Right atrium auricular region (tissue), 2 donors: ENCODE measurements at places on chromosomes 5 and 9. TPM values are rescaled to one million over a fixed set of nuclear protein-coding genes. Genes with fewer than 3 reads are reported as not detected.
A peak's percentile ranks its signal among the peaks of the same experiment; 100 is the strongest.

PRRT1B gene
- not detected for total RNA-seq

HAVCR1 gene
- total RNA-seq, result not detected

SNAPC4 gene
- total RNA-seq, result 2.5 TPM

BARHL1 gene
- not detected for total RNA-seq

GABRA6 gene
- total RNA-seq, result not detected

GRCh38 chr5:144276034-144276822 is 105.6 kb downstream of the KCTD16 start:
- H3K27ac ChIP-seq, result no peak overlapping the region
- H3K4me1 ChIP-seq, result no peaks in the 10 kb centered on the region
- no peak for DNase-seq

- H3K36me3 ChIP-seq, result peaks cover 53% of the 10 kb centered on the region
- no peak for DNase-seq
- no peak overlapping the region for H3K27ac ChIP-seq
- no peak overlapping the region for H3K4me3 ChIP-seq
These were observed 3.0 kb downstream of the CLPTM1L start for GRCh38 chr5:1341863-1342262.

DNA sequence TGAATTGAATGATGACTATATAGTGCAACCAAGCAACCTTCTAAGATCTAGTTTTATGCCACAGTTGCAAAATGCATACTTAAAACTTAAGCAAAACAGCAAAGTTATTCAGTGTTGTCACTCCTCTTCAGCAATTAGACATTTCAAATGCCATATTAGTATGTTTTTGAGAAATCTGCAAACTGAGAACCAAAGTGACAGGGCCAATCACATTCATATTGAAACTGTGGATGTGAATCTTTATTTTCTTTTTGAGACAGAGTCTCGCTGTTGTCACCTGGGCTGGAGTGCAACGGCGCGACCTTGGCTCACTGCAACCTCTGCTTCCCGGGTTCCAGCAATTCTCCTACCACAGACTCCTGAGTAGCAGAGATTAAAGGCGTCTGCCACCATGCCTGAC is 249.2 kb upstream of the EFNA5 start:
- H3K36me3 ChIP-seq, result no peaks in the 10 kb centered on the region
- no peaks in the 10 kb centered on the region for H3K27me3 ChIP-seq
- no peak overlapping the region for H3K27ac ChIP-seq
- H3K4me3 ChIP-seq, result no peak overlapping the region
- no peaks in the 10 kb centered on the region for H3K4me1 ChIP-seq
- no peak for DNase-seq

DNA sequence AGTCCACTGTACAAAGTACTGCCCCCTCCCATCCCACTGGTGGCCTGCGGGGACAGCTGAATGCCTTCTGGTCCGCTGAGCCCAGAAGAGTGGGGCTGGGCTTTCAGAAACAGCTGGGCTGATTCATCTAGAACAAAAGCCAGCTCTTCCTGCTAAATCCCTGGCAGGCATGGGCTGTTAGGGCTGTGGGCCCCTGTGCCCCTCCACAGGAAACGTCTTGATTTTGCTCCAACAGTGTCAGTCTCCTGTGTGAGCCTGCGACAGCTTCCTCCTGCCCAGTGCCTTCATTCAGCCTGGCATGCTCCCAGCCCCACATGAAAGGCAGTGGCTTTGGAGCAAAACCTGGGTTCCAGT is 6.9 kb upstream of the GSN start:
- peaks cover 12% of the 10 kb centered on the region for H3K4me1 ChIP-seq
- no peaks in the 10 kb centered on the region for H3K36me3 ChIP-seq
- DNase-seq, result no peak
- no peaks in the 10 kb centered on the region for H3K27me3 ChIP-seq

DNA sequence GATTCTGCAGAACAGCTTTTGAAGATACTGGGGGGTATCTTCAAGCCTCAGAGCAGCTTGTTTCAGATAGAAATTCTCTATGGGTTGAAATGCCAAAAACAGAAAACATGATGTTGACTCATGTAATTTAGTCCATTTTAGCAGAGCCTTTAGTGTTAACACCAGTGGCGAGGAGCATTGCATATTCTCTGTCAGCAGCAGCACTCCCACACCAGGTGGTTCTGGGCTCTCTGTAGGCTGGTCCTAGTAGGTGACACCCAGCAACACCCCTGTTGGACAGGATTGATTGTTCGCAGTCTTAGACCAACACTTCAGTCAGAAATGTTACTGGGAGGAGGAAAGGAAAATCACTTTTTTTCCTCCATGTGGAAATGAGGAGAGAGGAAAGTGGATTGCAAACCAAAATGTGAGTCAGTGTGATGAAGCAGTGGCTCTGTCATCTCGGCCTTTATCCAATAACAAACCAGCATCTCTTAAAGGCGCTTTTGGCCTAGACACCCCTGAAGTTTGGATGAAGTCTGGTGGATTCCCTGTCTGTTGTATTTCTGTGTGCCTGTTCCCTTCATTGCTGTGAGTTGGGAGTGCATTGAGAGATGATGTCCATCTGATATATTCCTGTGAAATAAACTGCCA is 16.8 kb downstream of the SLC46A2 start:
- peaks cover 5% of the 10 kb centered on the region for H3K36me3 ChIP-seq
- DNase-seq, result no peak
- no peaks in the 10 kb centered on the region for H3K4me1 ChIP-seq
- no peak overlapping the region for H3K27ac ChIP-seq
- H3K27me3 ChIP-seq, result no peaks in the 10 kb centered on the region

DNA sequence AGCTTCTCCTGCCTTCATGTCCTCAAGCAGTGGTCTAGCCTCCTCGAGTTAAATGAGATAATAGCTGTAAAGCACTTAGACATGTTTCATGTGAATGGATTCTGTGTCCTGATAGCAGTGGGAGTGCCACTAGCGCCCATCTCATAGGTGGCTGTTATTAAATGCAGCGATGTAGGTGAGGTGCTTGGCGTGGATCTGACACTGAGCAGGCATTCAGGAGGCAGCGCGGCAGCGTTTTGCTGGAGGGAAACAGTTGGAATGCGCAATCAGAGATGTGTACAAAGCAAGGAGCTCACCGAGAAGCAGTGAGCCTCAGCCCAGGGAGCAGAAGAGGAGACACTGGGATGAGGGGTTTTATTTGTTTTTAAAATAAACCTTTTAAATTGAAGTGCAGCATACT is 106.6 kb downstream of the RGS3 start:
- H3K36me3 ChIP-seq, result no peaks in the 10 kb centered on the region
- no peaks in the 10 kb centered on the region for H3K4me1 ChIP-seq
- H3K27ac ChIP-seq, result no peak overlapping the region
- H3K27me3 ChIP-seq, result no peaks in the 10 kb centered on the region
- DNase-seq, result no peak

DNA sequence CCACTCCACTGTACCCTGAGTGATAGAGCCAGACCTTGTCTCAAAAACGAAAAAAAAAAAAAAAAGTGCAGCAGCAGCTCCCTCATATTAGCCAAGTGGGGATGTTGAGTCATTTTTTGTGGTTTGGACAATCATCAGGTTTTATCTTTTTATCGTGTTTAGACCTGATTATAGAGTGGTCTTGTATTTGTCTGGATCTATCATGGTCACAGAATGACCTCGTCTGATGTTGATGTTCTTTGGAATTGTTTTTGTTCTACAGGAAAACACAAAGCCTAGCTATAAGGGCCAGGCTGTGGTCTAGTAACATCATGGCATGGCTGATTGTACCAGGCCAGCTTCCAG is 1.6 kb upstream of the FBXW11 start:
- H3K36me3 ChIP-seq, result no peaks in the 10 kb centered on the region
- DNase-seq, result no peak
- no peak overlapping the region for H3K4me3 ChIP-seq
- no peaks in the 10 kb centered on the region for H3K27me3 ChIP-seq
- H3K27ac ChIP-seq, result no peak overlapping the region
- no peaks in the 10 kb centered on the region for H3K4me1 ChIP-seq

- H3K27me3 ChIP-seq, result no peaks in the 10 kb centered on the region
- H3K4me1 ChIP-seq, result peaks cover 20% of the 10 kb centered on the region
- DNase-seq, result no peak
- H3K4me3 ChIP-seq, result no peak overlapping the region
- H3K27ac ChIP-seq, result no peak overlapping the region
These were observed 50.3 kb downstream of the COL5A1 start for GRCh38 chr9:134691695-134692572.

DNA sequence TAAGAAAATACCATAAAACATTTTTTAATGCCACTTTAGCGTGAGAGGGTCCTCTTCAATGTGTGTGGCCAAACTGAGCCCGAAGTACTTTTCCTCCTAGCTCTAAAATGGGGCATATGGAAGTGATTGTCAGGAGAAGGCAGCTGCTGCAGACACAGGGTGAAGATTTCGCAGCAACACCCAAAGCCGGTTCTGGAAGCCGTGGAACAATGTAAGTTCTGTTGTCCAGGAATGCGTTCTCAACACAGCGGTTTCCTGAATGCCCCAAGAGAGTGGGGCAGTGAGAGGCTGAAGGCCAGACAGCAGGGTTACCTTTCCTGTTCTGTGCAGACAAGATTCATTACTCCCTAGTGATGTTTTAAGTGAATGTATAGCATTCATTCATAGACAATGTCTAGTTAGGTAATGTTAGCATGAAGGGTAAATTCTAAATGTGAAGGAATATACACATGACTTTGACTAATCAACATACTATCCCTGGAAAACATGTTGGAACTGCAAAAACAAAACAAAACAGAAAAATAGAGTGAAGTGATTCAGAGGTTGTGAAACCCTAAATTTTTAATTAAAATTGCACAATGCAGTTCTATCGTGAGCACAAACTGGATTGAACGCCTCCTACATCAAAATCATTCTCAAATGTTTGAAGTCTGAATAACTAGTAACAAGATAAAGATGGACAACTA is 197.0 kb upstream of the SEMA6A start:
- no peaks in the 10 kb centered on the region for H3K4me1 ChIP-seq
- no peak for DNase-seq
- H3K27me3 ChIP-seq, result no peaks in the 10 kb centered on the region
- H3K4me3 ChIP-seq, result no peak overlapping the region
- H3K36me3 ChIP-seq, result no peaks in the 10 kb centered on the region

- DNase-seq, result no peak
- peak overlapping the region; percentile 55 for H3K27ac ChIP-seq
- H3K27me3 ChIP-seq, result no peaks in the 10 kb centered on the region
- H3K4me3 ChIP-seq, result peak overlapping the region; percentile 4
- H3K36me3 ChIP-seq, result peaks cover 14% of the 10 kb centered on the region
- peaks cover 41% of the 10 kb centered on the region for H3K4me1 ChIP-seq
These were observed 97.3 kb downstream of the USP20 start for GRCh38 chr9:129932303-129933151.

- no peak overlapping the region for H3K4me3 ChIP-seq
- no peaks in the 10 kb centered on the region for H3K4me1 ChIP-seq
- no peak overlapping the region for H3K27ac ChIP-seq
- no peaks in the 10 kb centered on the region for H3K36me3 ChIP-seq
- DNase-seq, result no peak
- no peaks in the 10 kb centered on the region for H3K27me3 ChIP-seq
These were observed 602.6 kb downstream of the SEMA5A start for GRCh38 chr5:8943301-8943700.

- peaks cover 20% of the 10 kb centered on the region for H3K4me1 ChIP-seq
- H3K4me3 ChIP-seq, result no peak overlapping the region
- no peak overlapping the region for H3K27ac ChIP-seq
- no peaks in the 10 kb centered on the region for H3K36me3 ChIP-seq
- no peaks in the 10 kb centered on the region for H3K27me3 ChIP-seq
These were observed 125.9 kb upstream of the OSMR start for GRCh38 chr5:38719916-38720315.

- no peak for DNase-seq
- H3K27ac ChIP-seq, result peak within 1 kb of the TSS; percentile 96
- H3K27me3 ChIP-seq, result no peaks in the 10 kb centered on the region
- peak within 1 kb of the TSS; percentile 80 for H3K4me3 ChIP-seq
- peaks cover 25% of the 10 kb centered on the region for H3K4me1 ChIP-seq
These were observed at the start of gene SLC35D2 for GRCh38 chr9:96383165-96383942. SLC35D2 (minus strand) TSS chr9:96383711; CDS start chr9:96383634, 77 bp downstream.

- DNase-seq, result no peak
- H3K4me1 ChIP-seq, result no peaks in the 10 kb centered on the region
- H3K27ac ChIP-seq, result no peak overlapping the region
- H3K36me3 ChIP-seq, result no peaks in the 10 kb centered on the region
These were observed 36.4 kb upstream of the DAB2 start for GRCh38 chr5:39461007-39461682.

GRCh38 chr5:60538426-60538825 is 161.5 kb downstream of the DEPDC1B start:
- H3K4me3 ChIP-seq, result no peak overlapping the region
- no peaks in the 10 kb centered on the region for H3K36me3 ChIP-seq
- H3K27me3 ChIP-seq, result no peaks in the 10 kb centered on the region
- DNase-seq, result no peak

- H3K27ac ChIP-seq, result no peak overlapping the region
- no peak overlapping the region for H3K4me3 ChIP-seq
- H3K27me3 ChIP-seq, result no peaks in the 10 kb centered on the region
These were observed 166.1 kb downstream of the GNAQ start for GRCh38 chr9:77865385-77866047.

DNA sequence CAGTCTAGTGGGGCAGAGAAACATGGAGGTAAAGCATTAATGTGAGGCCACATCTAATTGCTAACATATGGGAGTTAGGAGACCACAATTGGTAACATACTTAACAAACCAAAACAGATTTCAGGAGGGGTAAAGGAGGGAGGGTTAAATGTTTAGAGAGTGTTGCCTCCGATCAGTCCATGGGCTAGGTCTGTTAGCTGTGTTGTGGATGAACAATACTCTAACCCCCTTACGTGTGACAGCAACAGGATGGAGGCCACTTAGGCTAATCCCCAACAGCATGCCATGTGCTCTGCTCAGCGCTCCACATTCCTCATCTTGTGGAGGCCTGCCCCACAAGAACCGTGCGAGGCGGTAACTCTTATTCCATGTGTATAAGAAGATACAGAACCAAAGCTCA is 167.0 kb downstream of the CRB2 start:
- H3K27me3 ChIP-seq, result no peaks in the 10 kb centered on the region
- H3K4me3 ChIP-seq, result no peak overlapping the region
- DNase-seq, result no peak
- H3K36me3 ChIP-seq, result no peaks in the 10 kb centered on the region
- H3K4me1 ChIP-seq, result no peaks in the 10 kb centered on the region

- H3K4me1 ChIP-seq, result no peaks in the 10 kb centered on the region
- no peak overlapping the region for H3K4me3 ChIP-seq
- H3K27ac ChIP-seq, result no peak overlapping the region
- DNase-seq, result no peak
- no peaks in the 10 kb centered on the region for H3K36me3 ChIP-seq
These were observed 22.3 kb downstream of the ZNF474 start for GRCh38 chr5:122151640-122152039.
